ENCODE measurements at places on chromosomes 1 and 21.

DNA sequence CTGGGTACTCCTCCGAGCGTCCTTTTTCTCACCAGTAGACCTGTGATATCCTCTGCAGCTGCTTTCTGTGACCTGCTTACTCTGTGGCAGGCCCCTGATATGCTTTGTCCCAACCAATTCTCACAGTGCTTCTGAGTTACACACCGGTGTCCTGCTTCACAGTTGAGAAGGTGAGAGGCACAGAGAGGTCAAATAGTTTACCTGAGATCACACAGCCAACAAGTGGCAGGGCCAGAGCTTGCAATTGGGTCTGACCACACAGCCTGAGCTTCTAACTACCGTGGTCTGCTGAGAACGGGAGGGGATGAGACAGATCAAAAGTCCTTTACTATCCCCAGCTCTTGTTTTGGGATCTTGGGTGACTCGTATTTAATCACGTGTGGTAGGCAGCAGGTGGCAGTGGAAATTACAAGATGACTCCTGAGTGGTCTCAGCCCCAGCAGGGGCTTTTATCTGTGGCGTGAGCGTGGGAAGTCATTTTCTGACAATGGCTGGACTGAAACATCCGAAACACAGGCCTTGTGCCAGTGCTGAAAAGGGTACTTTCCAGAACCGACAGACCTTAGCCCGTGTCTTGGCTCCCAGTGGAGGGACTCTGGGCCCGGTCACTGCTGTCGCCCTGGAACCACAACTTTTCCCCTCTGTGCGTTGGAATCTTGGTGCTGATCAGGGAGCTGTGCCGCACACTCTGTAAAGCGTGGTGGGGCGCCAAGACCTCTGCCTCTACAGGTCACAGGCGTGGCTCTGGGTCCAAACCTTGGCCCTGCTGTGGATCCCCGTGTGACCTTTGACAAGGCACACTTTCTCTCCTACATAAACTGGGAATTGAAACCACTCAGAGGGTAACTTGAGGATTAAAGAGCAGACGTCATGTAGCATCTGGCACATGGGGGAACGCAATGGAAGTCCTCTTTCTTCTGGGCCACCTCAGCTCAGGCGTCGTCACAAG lies 11.9 kb downstream of the THEMIS2 start:
- DNase-seq: no peak

DNA sequence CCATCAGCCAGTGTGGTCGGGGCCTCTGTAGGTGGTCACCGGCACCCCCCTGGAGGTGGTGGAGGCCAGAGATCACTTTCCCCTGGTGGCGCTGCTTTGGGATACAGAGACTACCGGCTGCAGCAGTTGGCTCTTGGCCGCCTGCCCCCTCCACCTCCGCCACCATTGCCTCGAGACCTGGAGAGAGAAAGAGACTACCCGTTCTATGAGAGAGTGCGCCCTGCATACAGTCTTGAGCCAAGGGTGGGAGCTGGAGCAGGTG lies 961 bp downstream of the RBM15 start:
- no peak for DNase-seq

- DNase-seq: no peak
Observed at GRCh38 chr1:108512239-108513043, 47.5 kb upstream of the EEIG2 start.

- DNase-seq: no peak
Observed at GRCh38 chr1:6854166-6854565, 68.9 kb downstream of the CAMTA1 start.

- DNase-seq: no peak
Observed at GRCh38 chr1:159980076-159980475, 26.0 kb upstream of the SLAMF9 start.

DNA sequence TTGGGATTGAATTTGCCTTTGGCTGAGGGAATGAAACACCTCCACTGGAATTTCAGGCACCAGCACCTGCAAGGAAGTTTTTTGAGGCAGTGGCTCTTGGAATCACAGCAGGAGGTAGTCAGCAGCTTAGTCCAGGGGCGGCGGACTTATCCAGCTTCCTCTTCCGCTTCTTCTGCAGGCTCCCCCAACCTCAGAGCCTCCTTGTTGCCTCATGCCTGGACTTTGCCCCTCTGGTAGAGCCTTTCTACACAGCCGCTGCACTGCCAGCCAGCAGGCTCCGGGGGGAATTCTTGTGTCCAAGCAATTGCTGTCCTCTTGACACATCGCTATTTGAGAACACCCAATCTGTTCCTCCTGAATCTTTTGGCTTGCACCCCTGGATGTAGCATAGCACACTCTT lies 4.4 kb upstream of the RHEX start:
- DNase-seq: no peak

GRCh38 chr1:216566641-216567205 lies 143.5 kb upstream of the USH2A start:
- DNase-seq: no peak

GRCh38 chr1:239810061-239810481 lies 281.6 kb upstream of the FMN2 start:
- no peak for DNase-seq

GRCh38 chr1:181872562-181872961 lies 188.9 kb downstream of the ZNF648 start:
- no peak for DNase-seq

DNA sequence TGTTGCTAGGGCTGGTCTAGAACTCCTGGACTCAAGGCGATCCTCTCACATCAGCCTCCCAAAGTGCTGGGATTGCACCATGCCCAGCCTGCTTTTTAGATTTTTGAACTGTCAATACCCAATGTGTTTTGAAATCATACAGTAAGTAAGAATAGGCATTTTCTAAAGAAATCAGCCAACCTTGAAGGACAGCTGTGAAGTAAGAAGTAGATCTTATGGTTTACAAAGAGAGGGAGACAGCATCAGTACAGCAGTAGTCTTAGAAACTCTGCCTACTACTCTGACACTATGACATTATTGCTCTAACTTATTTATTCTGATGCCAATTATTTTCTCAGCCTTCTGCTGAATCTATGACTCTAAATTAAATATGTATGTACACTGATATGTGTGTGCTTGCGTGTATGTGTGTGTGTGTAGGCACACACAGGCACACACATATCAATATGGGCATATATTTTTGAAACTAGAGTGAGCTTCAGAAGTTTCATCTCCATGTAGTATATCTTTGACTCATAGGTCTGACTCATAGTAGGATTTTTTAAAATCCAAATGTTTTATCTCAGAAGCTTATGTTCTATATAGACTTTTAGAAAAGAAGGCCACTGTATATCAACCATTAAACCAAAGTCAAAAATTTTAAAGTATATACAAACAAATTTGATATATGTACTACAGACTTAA lies 140.4 kb downstream of the COL24A1 start:
- no peak for DNase-seq

- no peak for DNase-seq
Observed at GRCh38 chr1:208113011-208113410, 131.2 kb downstream of the PLXNA2 start.

- DNase-seq: no peak
Observed at GRCh38 chr1:16145662-16146278, 10.1 kb downstream of the EPHA2 start.

- no peak for DNase-seq
Observed at GRCh38 chr1:88272216-88272615, 411.9 kb upstream of the PKN2 start.

DNA sequence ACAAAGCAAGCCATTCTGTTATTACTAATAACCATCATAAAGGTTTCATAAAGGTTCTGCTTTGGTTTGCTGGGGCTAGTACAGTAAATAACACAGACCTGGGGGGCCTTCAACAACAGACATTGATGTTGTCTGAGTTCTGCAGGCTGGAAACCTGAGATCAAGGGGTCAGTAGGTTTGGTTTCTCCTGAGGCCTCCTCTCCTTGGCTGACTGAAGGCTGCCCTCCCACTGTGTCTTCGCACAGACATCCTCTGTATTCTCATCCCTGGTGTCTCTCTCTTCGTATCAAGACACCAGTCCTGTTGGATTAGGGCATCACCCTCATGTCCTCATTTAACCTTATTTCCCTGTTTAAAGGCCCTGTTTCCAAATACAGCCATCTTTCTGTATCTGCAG lies 37.3 kb downstream of the HUNK start:
- no peak for DNase-seq

DNA sequence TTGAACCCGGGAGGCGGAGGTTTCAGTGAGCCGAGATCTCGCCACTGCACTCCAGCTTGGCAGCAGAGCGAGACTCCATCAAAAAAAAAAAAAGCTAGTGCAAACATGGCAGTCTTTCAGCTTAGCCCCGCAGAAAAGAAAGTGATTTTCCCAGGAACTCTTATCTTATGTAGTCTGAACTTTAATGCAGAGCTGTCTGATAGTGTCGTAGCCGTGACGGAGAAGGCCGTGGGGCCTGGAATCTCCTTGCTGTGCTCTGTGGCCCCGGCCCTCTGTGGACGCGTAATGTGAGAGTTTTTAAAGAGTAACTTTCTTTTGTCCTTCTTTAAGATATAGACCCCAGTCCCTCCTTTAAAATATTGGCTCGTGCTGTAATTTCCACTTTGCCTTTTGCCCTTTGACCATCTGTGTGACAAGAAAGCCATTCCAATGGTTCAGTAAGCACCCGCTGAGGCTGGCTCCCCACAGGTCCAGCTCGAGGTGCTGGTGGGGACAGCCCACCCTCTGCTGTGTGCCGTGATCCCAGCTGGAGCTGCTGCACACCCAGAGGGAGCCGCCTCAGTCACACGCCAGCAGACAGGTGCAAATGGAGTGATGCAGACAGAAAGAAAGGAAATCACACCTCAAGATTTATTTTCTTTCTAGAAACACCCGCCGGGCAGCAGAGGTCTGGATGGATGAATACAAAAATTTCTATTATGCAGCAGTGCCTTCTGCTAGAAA lies 164.0 kb downstream of the PGBD5 start:
- no peak for DNase-seq

DNA sequence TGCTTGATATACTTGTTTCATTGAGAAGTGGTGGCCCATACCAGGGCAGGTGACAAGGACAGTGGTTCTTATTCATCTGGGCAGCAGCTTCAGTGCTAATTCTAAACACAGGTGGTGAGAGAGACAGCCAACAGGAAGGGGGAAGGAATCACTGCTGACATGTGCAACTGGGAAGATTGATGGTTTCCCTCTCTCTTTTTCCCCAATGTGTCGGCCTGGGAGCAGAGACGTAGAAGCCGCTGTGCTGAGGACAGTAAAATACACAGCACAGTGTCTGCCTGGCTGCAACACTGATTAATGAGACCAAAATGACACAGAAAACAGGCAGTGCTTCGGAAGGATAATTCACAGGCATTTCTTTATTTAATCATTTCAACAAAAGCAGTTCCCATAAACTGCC lies 48.8 kb downstream of the WARS2 start:
- no peak for DNase-seq

DNA sequence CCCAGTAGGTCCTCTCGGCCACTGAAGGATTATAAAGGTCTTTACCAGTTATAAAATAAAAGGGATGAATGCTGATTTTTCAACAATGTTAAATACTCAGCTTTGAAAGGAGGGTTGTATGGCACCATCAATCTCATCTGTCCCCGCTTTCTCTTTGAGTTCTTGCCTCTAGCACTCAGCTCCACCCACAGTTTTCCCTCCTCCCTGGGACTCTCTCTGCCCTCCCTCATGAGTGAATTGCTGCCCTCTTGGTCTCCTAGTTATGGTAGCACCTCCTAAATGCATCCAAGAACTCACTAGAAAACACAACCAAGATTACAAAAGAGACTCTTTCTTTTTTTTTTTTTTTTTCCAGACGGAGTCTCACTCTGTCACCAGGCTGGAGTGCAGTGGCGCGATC lies 91.0 kb downstream of the TEX35 start:
- no peak for DNase-seq

GRCh38 chr1:7770669-7770996 lies 463 bp upstream of the VAMP3 start:
- no peak for DNase-seq

- no peak for DNase-seq
Observed at GRCh38 chr1:66940981-66941380, 16.2 kb downstream of the MIER1 start.

GRCh38 chr1:235225299-235225698 lies 64.2 kb upstream of the RBM34 start:
- DNase-seq: no peak

GRCh38 chr21:15250384-15250783 lies 185.6 kb upstream of the NRIP1 start:
- DNase-seq: no peak

- DNase-seq: no peak
Observed at GRCh38 chr1:198350456-198350855, 190.0 kb downstream of the ATP6V1G3 start.

DNA sequence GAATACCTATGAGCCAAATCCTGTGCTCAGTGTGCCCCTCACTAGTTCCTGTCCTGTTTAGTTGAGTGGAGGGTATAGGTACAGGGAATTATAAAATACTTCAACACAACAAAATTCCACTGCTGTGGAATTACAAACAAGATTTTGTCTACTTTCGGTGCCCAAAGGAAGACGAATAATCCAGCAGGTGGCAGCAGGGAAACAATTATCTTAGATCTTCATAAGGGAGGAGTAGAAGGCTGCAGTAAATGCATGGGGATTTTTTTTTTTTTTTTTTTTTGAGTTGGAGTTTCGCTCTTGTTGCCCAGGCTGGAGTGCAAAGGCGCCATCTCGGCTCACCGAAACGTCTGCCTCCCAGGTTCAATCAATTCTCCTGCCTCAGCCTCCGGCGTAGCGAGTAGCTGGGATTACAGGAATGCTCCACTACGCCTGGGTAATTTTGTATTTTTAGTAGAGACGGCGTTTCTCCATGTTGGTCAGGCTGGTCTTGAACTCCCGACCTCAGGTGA lies 2.0 kb upstream of the PIP5K1A start:
- peak; percentile 50 for DNase-seq

GRCh38 chr1:186535388-186536133 lies 74.6 kb upstream of the PDC start:
- no peak for DNase-seq

GRCh38 chr1:208537198-208537597 lies 293.0 kb upstream of the PLXNA2 start:
- DNase-seq: no peak

Data from stimulated activated CD4-positive, alpha-beta T cell treated with anti-CD3 and anti-CD28 coated beads, Interleukin-4, amount 100 ng/mL, for 48 hours (primary cell).